ENCODE measurements at places on chromosomes 6 and 20.

- H3K27me3 ChIP-seq = no peaks in the 10 kb centered on the region
- no peak overlapping the region for H3K27ac ChIP-seq
- no peaks in the 10 kb centered on the region for H3K4me1 ChIP-seq
- DNase-seq = no peak
- no peaks in the 10 kb centered on the region for H3K36me3 ChIP-seq
These were observed 28.2 kb downstream of the CBFA2T2 start for GRCh38 chr20:33518071-33518470.

DNA sequence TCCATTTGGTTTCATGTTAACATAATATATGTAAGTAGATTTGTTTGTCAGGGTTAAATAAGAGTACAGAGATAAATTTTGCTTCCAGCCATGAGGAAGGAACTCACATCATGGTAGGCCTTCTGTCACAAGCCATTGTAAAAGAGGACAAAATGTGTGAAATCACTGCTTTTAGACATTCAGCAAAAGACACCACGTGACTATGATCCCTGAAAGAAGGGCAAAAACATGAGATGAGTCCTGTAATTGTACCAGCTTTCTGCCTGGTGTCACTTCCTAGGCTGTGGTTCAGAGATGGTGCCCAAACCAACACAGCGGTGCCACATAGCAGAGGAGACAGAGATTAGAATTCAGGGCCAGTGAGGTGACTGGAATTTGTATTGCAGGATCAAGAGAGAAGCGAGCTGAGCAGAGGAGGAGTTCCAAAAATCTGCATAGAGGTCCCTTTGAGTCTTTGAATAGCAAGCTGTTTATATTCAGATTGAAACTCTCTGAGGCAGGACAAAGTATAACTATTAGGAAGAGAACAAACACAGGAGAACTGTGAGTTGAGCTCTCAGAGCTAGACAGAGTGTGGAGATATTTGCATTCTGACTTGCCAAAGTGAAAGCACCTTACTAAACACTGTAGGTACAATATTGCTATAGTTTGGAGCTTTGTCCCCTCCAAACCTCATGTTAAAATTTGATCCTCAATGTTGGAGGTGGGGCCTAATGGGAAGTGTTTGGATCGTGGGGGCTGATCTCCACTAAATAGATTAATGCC lies 52.6 kb upstream of the PDE7B start:
- no peak for DNase-seq
- no peaks in the 10 kb centered on the region for H3K36me3 ChIP-seq
- no peak overlapping the region for H3K27ac ChIP-seq
- H3K4me3 ChIP-seq = no peak overlapping the region

DNA sequence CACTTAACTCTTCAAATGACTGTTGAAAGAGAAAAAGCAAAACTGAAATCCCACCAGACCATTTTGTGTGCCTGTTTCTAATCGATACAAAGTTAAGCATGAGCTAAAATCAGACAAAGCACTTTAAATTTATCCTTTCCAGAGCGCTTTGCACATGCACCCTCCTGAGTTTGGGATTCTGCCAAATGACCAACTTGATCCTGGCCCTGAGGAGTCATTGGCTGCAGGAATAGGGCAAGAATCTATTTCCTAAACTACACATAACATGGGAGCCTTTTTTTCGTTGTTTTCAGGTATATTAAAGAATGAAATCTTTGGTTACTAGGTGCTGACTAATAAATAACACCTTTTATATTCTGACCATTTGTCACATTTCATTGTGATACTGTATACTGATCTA lies 23.8 kb upstream of the MTHFD1L start:
- no peak overlapping the region for H3K4me3 ChIP-seq
- DNase-seq = no peak
- H3K36me3 ChIP-seq = no peaks in the 10 kb centered on the region
- H3K27me3 ChIP-seq = no peaks in the 10 kb centered on the region
- H3K4me1 ChIP-seq = no peaks in the 10 kb centered on the region

- no peak overlapping the region for H3K27ac ChIP-seq
- H3K27me3 ChIP-seq = no peaks in the 10 kb centered on the region
- H3K4me3 ChIP-seq = no peak overlapping the region
- no peaks in the 10 kb centered on the region for H3K36me3 ChIP-seq
- no peaks in the 10 kb centered on the region for H3K4me1 ChIP-seq
- DNase-seq = no peak
These were observed 66.1 kb downstream of the HMGCLL1 start for GRCh38 chr6:55512904-55513303.

DNA sequence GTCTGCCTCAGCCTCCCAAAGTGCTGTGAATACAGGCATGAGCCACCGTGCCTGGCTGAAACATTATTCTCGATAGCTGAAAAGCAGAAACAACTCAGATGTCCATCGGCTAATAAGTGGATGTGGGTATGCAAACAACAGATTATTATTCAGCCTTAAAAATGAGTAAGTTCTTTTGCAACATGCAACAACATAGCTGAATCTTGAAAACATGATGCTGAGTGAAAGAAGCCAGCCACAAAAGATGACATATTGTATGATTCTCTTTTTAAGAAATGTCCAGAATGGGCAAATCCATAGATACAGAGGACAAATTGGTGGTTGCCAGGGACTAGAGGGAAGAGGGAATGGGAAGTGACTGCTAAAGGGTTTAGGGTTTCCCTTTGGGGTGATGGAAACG lies 61.7 kb downstream of the RIOK1 start:
- H3K4me1 ChIP-seq = no peaks in the 10 kb centered on the region
- H3K27me3 ChIP-seq = no peaks in the 10 kb centered on the region
- no peaks in the 10 kb centered on the region for H3K36me3 ChIP-seq
- no peak overlapping the region for H3K4me3 ChIP-seq
- H3K27ac ChIP-seq = no peak overlapping the region

DNA sequence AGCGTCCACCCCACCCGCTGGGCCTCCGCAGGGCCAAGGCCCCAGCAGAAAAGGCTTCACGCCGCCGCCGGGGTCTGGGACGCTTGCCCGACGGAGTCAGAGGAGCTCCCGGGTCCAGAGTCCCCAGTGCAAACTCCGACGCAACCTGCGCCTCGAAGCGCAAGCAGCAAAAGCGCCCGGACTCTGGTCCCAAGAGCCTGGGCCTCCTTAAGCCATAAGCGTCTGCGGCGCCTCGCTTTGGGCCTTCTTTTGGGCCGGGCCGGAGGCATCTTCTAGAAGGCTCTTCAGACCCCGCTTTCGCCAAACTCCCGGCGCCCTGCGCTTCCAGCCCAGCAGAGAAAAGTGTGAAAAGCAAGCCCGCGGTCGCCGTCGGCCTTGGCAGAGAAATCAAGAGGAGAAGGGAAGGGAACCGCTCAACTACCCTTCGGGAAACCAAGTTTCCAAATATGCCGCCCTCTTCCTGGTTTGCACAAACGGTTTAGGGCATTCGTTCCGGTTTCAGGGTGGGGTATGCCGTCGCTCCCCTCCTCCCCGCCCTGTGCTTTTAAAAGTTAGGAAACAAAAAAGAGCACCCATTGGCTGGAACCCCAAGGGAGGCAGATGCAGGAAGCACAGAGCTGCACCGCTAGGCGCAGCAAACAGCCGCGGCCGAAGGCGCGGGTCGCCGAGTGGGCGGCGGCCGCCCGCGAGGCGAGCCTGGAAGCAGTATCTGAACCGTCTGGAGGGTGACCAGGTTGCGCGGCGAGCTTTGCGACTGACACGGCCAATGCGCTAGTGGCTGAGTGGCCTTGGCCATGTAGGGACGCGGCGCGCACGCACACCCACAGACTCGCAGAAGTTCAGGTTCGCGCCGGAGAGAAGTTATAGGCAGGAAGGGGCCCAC lies 1.2 kb downstream of the TBX18 start:
- peak overlapping the region; percentile 22 for H3K4me3 ChIP-seq
- peaks cover 38% of the 10 kb centered on the region for H3K27me3 ChIP-seq
- no peak for DNase-seq
- H3K36me3 ChIP-seq = no peaks in the 10 kb centered on the region

DNA sequence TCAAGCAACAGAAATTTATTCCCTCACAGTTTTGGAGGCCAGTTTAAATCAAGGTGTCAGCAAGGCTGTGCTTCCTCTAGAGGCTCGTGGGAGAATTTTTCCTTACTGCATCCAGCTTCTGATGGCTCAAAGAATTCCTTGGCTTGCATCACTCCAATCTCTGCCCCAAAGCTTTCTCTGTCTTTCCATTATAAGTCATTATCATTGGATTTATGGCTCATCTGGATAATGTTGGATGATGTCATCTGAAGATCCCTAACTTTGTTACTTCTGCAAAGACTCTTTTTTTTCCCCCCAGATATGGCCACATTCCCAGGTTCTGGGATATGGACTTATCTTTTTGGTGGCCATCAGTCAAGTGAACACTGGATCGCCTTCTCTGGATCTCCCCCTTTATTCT lies 146.3 kb upstream of the B3GAT2 start:
- no peaks in the 10 kb centered on the region for H3K27me3 ChIP-seq
- no peak for DNase-seq
- H3K36me3 ChIP-seq = no peaks in the 10 kb centered on the region
- H3K4me1 ChIP-seq = no peaks in the 10 kb centered on the region
- H3K27ac ChIP-seq = no peak overlapping the region
- H3K4me3 ChIP-seq = no peak overlapping the region

DNA sequence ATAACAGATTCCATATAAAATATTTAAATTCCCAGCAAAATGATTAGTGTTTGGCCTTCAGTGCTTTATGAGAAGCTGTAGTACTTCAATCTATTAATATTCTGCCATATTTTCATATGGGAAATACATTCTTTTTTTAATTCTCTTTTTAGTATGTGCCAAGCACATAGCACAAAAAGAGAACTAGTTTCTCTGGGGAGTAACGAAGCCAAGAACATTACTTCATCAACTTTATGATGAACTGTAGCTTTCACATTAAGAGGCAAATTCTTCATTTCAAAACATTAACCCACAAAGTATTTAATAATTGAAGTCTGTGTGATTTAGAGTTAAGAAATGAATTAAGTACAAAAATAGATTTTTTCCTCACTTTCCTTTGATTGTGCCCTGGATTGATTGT lies 281.0 kb upstream of the EYS start:
- no peaks in the 10 kb centered on the region for H3K27me3 ChIP-seq
- no peak overlapping the region for H3K4me3 ChIP-seq
- H3K36me3 ChIP-seq = no peaks in the 10 kb centered on the region
- no peak overlapping the region for H3K27ac ChIP-seq
- no peak for DNase-seq
- H3K4me1 ChIP-seq = no peaks in the 10 kb centered on the region

DNA sequence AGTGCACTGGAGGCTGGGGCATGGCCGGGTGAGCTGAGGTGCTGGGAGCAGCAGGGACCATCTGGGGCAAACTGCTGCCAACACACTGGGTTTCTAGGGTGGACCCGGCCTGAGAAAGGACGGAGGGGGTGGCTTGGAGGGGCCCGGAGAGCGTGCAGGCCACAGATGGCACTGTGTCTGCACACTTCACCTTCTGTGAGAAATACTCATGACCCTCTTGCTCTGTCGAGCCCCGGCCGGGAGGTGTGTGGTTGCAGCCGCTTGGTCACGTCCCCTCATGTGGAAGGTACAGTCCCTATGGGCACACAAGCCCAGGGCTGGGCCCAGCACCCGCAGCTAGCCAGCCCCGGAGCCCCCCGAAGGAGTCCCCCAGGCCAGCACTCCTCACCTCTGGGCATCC lies 59.7 kb downstream of the RBM38 start:
- H3K36me3 ChIP-seq = no peaks in the 10 kb centered on the region
- H3K4me1 ChIP-seq = peaks cover 14% of the 10 kb centered on the region
- no peak overlapping the region for H3K4me3 ChIP-seq
- no peak for DNase-seq

DNA sequence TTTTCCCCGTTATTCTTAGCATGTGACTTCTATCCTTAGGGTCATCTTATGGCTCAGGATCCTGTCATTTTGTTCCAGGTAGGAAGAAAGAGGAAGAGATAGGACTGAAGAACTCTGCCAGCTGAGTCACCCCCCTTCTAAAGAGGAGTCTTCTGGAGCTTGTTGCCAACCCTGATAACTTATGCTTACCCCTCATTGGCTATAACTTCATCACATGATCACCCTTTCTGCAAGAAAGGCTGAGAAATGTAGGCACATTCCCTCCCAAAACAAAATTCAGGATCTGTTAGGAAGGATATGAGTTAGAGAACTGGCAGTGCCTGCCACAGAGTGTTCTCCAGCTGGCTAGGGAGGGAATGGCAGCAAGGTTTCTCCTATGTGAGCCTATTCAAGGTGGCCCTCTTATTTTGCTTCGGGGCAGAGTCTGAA lies 35.6 kb downstream of the ARFGEF2 start:
- no peaks in the 10 kb centered on the region for H3K4me1 ChIP-seq
- no peak overlapping the region for H3K27ac ChIP-seq

DNA sequence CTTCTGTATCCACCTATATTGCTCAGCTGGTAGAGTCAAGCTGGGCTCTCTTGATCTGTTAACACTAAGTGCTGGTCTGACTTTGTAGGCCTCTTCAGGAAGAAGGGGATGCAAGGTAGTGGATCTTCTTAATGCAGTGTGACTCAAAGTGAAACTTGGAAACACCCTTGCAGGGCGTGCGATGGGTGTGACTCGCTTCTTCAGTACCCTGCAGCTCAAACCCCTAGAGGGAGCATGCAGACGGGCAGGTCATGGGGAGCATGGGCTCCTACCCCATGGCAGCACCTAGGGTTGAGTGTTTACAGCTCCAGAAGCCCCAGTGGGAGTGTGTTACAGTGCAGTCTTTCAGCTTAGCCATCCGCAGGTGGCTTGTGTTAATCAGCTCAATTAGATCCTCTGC lies 757 bp upstream of the SAMD3 start:
- H3K27me3 ChIP-seq = no peaks in the 10 kb centered on the region
- no peaks in the 10 kb centered on the region for H3K4me1 ChIP-seq
- H3K27ac ChIP-seq = no peak overlapping the region
- no peaks in the 10 kb centered on the region for H3K36me3 ChIP-seq
- peak; percentile 39 for DNase-seq
- no peak overlapping the region for H3K4me3 ChIP-seq

GRCh38 chr20:10478930-10479329 lies 43.8 kb downstream of the SLX4IP start:
- H3K4me1 ChIP-seq = no peaks in the 10 kb centered on the region
- H3K36me3 ChIP-seq = no peaks in the 10 kb centered on the region
- DNase-seq = no peak

GRCh38 chr6:110965629-110966229 lies 7.2 kb downstream of the GTF3C6 start:
- H3K4me1 ChIP-seq = no peaks in the 10 kb centered on the region
- no peaks in the 10 kb centered on the region for H3K27me3 ChIP-seq
- DNase-seq = no peak
- H3K27ac ChIP-seq = no peak overlapping the region
- peaks cover 65% of the 10 kb centered on the region for H3K36me3 ChIP-seq
- H3K4me3 ChIP-seq = no peak overlapping the region

Measured in Peyer's patch (tissue), 4 donors.